Activated naive CD8-positive, alpha-beta T cell treated with anti-CD3 and anti-CD28 coated beads for 36 hours (primary cell): ENCODE measurements at places on chromosomes 6 and 20. TPM values are rescaled to one million over a fixed set of nuclear protein-coding genes. Genes with fewer than 3 reads are reported as not detected.

- DNase-seq: no peak
These were observed 185.0 kb upstream of the PDE10A start for GRCh38 chr6:165848086-165848426.

DNA sequence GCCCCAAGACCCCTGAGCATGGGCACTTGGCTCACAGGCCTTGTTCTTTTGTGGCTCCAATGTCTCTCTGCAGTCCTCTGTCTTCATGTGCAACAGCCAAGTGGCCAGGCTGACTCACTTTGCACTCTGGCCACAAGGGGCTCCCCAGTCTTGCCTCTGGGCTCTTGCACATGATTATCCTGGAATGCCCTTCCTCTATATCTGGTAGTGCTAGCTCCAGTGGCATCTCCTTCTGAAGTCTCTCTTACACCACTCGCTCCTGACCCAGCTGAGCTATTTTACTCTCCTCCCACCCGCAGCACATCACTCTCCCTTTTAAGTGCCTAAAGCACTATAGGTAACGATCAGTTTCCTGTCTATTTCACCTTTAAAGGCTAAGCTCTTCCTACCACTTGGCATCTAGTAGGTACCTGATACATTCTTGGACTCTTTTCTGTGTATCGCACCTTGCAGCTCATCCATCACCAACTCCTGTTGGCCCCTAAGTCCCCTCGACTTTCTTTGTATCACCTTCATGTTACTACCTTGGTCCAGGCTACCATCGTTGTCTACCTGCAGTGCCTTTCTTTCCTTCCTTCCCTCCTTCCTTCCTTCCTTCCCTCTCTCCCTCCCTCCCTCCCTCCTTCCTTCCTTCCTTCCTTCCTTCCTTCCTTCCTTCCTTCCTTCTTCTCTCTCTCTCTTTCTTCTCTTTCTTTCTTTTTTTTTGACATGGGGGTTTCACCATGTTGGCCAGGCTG is 211.9 kb upstream of the RNF24 start:
- no peak for DNase-seq

DNA sequence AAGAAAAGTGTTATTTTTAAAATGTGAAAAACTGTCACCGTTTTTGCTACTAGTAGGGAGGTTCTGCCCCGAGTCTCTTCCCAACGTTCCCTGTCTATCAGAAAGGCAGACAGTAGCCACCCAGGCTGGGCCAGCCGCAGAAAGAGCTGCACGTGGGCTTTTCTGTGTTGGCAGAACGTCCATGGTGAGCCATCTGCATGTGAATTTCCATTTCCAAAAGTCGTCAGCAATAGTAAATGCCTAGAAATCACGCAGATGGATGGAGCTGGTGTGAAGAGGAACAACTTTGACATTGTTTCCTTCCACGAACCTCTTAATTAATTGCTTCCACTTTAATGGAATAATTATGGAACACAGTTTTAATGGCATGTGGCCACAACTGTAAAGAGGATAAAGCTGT is 97.5 kb downstream of the FAM120B start:
- DNase-seq: no peak

DNA sequence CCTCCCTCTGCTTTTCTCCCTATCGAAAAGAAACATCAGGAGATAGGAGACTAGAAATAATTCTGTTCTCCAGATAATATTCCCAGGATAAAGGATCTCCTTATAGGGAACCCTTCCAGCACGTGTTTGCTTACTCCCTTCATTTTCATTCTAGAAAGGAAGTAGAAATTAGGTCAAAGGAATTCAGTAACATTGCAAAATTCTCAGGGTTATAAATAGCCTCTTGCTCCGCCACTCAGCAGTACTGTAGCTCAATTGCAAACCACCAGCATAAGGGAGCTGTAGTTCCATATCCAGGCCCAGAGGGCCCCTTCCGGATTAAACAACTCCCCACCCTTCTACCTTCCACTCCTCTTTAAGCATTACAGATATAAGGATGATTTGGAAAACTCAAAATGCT is 6.2 kb downstream of the ELMO2 start:
- no peak for DNase-seq

DNA sequence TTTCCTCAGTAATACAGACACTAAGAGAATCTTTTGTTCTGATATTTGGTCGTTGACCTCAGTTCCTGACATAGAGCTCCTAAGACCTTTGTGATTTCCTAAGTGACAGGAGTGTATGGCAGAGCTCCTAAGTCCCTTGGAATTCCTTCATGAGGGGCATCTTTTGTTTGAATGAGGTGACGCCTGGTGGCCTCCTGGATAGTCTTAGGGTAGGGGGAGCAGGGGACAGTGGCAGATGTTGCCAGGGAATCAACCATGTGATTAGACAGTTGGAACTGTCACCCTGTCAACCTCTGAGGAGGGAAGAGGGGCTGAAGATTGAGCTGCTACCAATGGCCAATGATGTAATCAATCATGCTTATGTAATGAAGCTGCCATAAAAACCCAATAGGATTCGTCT is 67.0 kb downstream of the DST start:
- DNase-seq: no peak

- no peak for DNase-seq
These were observed 183.4 kb downstream of the WDR27 start for GRCh38 chr6:169518451-169518850.

DNA sequence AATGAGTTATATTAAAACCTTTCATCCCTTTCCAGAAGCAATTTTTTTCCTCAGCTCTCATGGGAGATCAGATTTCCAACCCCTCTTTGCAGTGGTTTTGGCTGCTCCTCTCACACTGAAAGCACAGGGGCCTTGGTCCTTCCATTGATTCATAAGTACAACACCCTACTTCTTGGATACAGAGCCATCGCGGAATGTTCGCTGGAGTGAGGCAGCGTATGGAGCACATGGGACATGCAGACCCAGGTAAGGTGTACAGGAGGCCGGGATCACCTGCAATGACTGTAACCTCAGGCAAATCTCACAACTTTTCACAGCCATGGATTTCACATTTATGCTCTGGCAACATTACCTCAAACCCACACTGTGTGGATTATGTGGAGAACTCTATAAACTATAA is 75.2 kb upstream of the HEY2 start:
- no peak for DNase-seq

DNA sequence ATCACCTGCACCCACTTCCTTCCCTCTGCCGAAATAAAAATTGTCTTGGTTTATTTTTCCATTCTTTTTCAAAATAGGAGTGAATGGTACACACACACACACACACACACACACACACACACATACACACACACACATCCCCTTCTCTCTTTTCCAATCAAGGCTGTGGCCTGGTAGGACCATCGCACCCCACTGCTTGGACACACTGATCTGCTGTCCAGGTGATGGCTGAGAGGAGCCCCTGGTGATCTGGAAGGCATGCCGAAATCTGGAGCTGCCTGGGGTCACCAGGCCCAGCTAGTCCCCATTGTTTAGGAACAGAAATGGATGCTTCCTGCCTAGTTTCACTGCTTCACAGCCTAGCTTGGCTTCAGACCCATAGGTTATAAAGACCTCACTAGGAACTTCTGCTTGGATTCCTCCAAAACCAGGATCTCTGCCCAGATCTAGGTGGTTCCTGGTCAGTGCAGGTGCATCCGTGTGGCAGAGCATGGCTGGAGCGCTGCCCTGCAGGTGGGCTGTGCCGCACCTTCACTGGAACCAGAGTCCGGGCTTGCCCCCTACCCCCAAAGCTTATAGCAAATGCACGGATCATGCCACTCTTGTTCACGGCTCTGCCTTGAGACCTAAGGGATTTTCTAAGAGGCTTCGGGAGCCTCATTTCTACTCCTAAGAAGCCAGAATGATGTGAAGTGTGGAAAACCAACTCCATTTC is 42.9 kb upstream of the DACT2 start:
- no peak for DNase-seq

GRCh38 chr6:130929036-130929678 is 102.0 kb downstream of the SMLR1 start:
- no peak for DNase-seq

DNA sequence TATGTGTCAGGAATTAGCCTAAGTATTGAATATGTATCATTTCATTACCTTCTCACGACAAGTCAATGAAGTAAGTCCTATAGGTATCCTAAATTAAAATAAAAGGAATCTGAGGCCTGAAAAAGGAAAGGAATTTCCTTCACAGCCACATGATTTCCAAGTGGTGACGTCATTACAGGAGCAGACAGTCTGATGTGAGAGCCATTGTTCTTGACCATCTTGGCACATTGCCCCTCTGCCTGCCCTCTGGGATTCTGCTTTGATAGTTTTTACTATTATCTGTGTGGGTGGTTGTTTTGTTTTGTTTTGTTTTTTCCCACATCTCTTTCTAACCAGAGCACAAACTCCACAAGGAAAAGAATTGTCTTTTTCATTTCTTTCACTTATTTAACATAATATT is 219.8 kb upstream of the UFL1 start:
- no peak for DNase-seq

DNA sequence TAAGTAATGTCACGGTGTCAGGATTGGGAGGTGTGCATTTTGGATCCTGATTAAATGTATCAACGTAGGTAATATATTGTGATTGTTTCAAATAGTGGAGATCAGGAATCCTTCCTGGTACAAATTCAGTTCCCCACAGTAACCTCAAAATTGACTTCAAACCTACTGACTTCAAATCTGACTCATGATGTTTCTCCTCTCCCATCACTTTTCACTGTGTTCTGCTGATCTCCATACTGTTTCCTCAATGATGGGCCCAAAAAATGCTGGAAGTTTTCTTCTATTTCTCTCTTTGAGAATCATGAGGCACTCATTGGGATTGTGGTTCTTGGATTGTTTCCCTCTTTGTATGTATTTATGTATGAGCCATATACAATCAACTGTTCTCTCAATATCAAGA is 35.9 kb downstream of the LAMA2 start:
- no peak for DNase-seq

DNA sequence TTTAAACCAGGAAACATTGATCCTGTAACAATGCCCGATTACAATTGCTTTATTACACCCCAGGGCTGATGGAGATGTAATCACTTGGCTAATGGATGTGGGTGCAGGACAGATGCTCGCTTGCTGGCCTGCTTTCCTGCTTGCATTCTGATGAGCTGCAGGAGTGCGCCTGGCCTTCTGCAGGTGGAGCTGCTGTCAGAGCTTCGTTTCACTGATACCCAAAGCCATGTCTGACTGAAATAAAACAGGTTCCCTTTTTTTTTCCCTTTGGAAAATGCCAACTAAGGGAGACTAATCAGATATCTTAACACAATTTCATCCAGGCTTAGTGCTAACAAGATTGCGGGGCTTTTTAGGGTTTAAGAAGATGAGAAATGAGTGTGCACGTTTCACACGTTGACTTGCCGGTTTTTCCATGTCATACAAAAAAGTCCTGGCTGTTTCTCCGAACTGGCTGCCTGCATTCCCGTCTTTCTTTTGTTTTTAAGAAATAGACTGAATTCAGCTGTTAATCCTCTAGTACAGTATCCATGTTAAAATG is 60.7 kb downstream of the VAPB start:
- DNase-seq: no peak

DNA sequence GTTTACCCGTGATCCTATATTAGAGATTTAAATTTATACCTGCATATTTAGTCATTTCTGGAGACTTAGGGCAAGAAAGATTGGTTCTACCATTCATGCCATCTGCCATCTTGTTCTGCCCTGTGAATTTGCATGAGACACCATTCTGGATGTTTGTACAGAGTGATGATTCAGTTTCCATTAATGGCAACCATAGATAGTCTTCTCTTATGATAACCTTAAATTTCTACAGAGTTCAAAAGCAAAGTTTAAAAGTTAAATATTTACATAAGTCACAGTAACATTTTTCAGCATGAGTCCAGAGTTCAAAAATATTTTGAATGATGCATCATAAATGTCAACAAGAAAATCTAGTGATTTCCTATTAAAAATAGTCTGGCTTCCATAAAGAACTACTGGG is 23.2 kb downstream of the PLCB1 start:
- DNase-seq: no peak

PNPLA1 gene
- total RNA-seq: not detected

C2 gene
- 1.6 TPM for total RNA-seq

OPRM1 gene
- total RNA-seq: not detected

CPXM1 gene
- total RNA-seq: 4.3 TPM

HMGA1 gene
- 803 TPM for total RNA-seq

GATA5 gene
- not detected for total RNA-seq

PSORS1C2 gene
- total RNA-seq: not detected
